Occipital lobe (tissue), 3 donors: ENCODE measurements at places on chromosomes 13 and 19. TPM values are rescaled to one million over a fixed set of nuclear protein-coding genes. Genes with fewer than 3 reads are reported as not detected.

The DAND5 gene
- not detected for total RNA-seq

DNA sequence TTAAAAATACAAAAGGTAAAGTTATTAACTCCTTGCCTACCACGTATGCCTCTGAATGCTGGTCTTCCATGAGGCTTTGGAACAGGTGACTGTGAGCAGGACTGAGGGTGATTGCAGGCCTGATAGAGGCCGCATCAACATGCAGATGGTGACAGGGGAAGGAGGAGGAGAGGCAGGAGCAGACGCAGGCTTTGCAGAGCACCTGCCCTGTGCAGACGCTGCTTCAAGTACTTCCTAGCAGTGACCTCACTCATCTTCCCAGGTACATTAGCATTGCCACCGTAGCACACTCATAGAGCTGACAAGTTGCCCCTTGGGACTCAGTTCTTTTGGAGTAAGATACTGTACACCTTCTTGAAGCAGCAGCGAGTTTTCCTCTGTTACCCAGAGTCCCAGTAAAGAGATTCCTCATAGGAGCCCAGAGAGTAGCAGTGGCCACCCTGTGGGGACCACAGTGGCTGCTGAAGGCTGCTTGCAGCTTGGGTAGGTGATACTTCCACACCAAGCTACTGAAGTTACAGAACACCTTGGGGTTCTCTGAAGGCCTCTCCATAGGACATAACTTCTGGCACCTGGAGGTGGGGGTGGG lies 56.0 kb downstream of the ZNF536 start:
- DNase-seq, result no peak

DNA sequence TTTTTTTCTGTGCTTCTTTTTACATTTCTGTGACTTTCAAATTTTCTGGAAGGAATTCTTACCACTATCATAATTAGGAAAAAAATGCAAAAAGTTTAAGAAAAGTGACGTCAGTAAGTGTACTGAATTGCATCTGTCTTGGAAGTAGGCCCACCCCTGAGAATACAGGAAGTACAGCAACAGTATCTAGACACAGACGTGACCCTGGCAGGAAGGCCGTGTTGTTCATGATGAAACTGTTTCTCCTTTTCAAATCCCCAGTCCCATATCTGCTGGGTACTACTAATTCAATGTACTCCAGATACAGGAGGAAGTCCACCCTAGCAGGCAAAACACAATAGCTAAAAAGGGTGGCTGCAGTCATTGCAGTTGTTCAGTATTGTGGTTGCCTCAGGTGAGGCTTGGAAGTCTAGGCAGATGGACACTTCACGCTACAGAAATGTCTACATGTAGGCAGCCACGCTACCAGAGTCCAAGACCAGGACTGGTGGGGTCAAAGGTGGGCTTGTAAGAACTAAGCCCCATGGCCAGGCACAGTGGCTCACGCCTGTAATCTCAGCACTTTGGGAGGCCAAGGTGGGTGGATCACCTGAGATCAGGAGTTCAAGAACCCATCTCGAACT lies 49.6 kb upstream of the MED4 start:
- no peak for DNase-seq

- no peak for DNase-seq
Observed at GRCh38 chr19:18270326-18270725, 3.9 kb downstream of the IQCN start.

GRCh38 chr13:51590971-51591627 lies 6.8 kb downstream of the WDFY2 start:
- no peak for DNase-seq

DNA sequence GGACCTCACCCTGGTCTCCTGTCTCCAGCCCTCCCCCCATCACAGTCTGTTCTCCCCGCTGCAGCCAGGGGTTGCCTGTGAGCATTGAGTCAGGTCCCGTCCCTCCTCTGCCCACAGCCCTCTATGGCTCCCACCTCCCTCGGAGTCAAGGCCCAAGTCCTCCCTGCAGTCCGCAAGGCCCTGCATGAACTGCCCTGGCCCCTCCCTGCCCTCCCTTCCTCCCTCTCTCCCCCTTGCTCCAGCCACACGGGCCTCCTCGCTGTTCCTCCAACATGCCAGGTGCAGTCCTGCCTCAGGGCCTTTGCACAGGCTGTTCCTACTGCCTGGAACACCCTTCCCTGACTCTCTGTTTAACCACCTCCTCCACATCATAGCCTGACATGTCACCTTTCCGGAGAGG lies 2.8 kb downstream of the TINCR start:
- no peak for DNase-seq

DNA sequence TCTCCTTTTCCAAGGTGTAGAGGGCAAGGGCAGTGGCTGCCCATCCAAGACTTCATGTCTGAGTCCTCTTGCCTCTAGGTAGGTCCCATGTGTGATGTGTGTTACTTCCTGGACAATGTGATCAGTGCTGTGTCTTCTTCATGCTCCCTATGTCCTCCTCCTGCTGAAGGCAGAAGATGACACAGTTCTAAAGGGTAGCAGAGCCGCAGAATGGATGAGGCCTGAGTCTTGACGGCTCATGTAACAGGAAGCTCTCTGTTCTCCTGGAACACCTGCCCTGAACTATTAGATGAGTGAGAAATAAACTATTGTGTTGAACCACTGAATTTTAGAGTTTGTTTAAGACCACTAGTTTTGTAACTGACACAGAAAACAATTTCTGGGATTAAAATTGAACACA lies 165.9 kb downstream of the NDFIP2 start:
- no peak for DNase-seq

DNA sequence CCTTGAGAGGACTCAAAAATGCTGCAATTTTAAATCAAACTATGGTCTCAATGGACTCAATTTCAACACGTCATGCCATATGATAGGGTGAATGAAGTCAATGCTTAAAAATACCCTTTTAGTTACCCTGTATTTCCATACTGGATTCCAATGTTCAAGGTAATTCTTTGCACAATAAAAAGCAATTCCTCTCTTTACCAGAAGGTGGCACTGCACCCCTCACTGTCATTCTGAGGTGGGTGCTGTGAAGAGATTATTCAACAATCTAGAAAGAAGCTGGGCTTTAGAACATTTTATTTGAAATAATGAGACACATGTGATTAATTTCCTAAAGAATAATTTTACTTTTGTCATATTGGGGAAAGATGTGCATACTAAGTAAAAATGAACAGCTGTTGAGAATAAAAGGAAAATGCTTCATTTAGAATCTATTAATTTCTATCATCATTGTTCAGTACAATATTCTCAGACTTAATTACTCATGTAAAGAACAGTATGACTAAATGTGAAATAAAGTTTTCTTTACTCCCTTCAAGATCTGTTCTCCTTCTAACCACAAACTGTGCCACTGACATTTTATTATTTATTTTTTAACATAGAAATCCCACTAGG lies 789.1 kb downstream of the GPC5 start:
- peak; percentile 0 for DNase-seq

The CEACAM19 gene
- 2.0 TPM for total RNA-seq
